Stimulated activated CD8-positive, alpha-beta memory T cell treated with anti-CD3 and anti-CD28 coated beads, Interleukin-7, amount 100 ng/mL, for 4 hours (primary cell): ENCODE measurements at places on chromosomes 12 and 14.

DNA sequence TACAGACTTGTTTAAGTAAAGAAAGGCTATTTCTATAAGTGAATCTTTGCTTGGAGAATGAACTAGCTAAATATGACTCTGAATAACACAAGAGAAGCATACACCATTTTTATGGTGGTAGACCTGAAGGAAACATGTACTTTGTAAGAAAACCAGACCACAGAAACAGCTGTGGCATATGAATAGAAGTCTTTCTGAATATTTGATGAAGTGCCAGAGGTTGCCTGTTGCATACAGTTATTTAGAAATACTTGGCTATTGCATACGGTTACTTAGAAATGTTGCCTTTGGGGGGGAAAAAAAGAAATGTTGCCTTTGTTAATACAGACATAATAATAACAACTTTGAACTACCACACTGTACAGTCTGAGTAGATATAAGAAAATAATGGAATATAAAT, 16.8 kb upstream of the LEMD3 start:
- no peak for DNase-seq

DNA sequence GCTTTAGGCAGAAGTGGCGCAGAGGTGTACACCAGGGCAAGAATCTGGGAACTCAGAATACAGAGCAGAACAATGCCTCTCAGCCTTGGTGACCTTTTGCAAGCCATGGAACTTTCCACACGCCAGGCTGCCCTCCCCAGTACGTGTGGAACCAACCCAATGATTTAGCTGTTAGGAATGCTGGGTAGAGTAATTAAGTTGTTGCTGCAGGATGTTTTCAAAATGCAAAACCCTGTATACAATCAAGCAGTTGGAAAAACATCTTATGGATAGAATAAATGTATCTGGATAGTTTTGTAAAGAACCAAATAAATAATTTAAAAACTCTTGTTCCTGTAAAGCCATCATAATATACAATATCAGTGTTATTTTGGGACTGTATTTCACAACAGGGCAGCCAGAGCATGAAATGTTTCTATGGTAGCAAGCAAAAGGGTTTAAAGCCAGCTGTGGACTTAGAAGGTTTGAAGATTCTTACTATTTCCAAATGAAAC, 19.4 kb downstream of the PPP1R36 start:
- DNase-seq: no peak

- no peak for DNase-seq
These were observed 186.0 kb upstream of the HMGA2 start for GRCh38 chr12:65638324-65638723.

GRCh38 chr14:99524804-99525698, 43.8 kb downstream of the CCNK start:
- no peak for DNase-seq

DNA sequence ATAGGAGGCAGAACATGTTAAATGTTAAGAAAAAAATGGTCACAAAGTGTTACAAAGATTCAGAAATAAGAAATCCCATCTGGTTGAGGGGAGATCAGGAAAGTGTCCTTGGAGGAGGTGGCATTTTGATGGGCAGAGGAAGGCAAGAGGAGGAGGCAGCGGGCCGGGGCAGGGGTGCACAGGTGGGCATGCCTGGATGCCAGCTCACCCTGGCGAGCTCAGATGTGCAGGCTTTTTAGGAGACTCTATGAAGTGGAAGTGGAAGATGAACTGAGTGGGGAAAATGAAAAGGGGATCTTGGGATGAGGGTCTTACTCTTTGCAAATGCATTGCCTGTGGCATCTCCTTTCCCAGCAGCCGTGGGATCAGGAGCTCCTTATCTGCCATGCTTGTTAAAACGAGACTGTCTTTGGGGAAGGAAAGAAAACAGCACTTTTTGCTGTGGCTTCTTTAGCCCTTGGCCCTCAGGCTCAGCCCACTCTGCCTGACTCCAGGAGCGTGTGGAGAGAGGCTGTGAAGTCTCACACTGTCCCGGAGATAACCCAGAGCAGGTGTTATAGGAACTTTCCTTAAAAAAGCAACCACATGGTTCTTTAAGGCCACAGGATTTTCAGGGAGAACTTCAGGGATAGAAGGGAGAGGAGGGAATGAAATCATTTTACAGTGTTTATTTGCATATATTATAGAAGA, 62.6 kb downstream of the ELK3 start:
- DNase-seq: no peak

DNA sequence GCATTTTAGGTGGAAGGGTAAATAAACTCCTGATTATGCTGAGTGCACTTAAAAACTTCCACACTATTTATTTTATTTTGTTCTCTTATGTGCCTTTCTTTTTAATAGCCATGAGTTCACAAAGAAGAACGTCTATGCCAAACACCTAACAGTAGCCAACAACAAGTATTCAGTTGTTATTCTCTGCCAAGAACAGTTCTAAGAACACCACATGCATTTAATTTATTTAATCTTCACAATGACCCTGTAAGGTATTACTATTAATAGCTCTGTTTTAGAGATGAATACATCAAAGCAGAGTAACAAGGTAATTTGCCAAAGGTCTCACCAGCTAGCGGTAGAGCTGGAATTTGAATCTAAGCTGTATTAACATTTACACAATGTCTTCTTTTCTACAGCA, 240.1 kb downstream of the ALG10B start:
- no peak for DNase-seq

DNA sequence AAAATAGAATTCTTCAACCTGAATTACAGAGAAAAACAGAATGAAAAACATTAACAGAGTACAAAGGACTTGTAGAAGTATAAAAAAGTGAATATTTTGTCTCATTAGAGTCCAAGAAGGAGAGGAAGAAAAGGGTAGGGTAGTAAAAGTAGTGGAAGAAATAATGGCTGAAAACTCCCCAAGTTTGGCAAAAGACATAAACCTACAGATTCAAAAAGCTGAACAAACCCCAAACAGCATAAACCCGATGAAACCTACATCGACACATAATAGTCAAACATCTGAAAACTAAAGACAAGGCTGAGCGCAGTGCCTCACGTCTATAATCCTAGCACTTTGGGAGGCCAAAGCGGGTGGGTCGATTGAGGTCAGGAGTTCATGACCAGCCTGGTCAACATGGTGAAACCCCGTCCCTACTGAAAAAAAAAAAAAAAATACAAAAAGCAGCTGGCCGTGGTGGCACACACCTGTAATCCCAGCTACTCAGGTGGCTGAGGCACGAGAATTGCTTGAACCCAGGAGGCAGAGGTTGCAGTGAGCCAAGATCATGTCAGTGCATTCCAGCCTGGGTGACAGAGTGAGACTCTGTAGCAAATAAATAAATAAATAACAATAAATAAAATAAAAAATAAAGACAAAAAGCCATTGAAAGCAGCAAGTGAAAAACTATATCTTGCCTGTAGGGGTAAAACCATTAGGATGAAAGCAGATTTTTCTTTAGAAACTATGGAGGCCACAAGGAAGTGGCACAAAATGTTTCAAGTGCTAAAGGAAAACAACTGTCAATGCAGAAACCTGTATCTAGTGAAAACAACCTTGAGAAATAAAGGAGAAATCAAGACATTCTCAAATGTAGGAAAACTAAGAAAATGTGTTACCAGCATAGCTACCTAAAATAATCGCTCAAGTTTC, 11.4 kb downstream of the TIMM9 start:
- no peak for DNase-seq

GRCh38 chr12:82857911-82858533, 171.3 kb downstream of the TMTC2 start:
- DNase-seq: no peak

DNA sequence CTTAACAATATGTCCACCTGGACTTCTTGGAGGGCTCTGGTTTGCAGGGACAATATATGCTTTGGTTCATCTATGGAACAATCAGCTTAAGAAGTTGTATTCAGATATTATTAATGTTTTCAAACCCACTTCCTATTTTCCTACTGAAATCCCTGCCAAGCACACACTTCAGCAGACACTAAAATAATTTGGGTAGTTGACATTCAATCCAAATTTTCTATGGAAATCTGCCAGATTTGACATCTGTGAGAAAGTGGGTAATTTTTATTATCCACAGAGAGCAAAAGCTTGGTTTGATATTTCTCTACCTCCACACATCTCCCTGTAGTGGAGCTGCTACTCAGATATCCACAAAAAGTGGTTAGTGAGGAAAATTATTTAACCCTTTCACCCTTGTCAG, 378.8 kb upstream of the SOX5 start:
- no peak for DNase-seq

DNA sequence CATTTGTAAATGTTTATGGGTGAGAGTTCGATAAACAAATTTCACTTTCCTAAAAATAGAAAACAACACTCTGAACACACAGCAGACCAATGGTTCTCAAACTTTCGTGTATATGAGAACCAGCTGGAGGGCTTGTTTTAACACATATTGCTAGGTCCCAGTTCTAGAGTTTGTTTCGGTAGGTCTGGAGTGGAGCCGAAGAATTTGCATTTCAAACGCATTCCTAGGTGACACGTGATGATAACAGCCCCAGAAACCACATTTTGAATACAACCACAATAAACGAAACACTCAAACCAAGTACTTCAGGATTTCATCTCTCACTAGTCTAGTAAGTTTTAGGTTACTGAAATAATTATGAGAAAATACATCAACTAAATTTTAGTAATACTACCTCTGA, 17.1 kb downstream of the SEC23A start:
- no peak for DNase-seq

DNA sequence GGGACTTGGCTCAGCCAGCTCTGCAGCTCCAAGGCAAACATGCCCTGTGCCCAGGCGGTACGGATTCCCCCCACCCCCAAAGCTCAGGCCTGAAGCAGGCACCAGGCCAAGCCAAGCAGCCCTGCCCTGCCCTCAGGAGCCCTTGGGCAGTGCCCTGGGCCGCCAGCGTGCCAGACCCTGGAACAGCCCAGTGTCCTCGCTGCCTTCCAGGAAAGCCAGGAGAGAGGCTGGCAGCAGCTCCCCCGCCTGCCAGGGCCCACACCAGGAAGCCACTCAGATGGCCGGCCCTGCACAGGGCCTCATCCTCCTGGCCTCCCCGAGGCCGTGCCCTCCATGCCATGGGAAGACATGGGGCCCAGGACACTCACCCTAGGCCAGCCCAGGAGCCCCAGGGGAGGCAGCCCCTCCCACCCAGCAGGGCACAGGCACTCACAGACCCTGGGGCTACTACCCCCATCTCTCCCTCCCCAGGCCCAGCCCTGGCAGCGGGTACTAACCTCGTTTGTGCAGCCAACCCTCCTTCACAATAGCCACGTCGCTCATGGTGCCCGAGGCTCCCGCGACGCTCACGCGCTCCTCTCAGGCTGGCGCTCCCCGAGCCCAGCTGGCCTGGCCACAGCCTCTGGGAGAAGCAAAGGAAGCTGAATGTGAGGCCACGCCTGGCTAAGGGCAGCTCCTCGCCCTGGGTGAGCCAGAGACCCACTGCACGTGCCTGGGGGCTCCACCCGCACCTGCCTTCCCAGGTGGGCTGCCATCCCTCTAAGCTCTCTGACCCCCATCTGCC, 3.3 kb downstream of the AKT1 start:
- DNase-seq: no peak

- no peak for DNase-seq
These were observed 14.8 kb upstream of the DLGAP5 start for GRCh38 chr14:55206175-55206693.

- no peak for DNase-seq
These were observed 102.7 kb upstream of the MAP1LC3B2 start for GRCh38 chr12:116456330-116457082.

GRCh38 chr12:78181544-78182162, 351.0 kb downstream of the NAV3 start:
- no peak for DNase-seq

GRCh38 chr14:68619790-68620574, 172.9 kb downstream of the ZFP36L1 start:
- no peak for DNase-seq

GRCh38 chr14:99072433-99072832, 199.6 kb downstream of the BCL11B start:
- DNase-seq: no peak
